ENCODE measurements at places on chromosomes 12 and 14.

DNA sequence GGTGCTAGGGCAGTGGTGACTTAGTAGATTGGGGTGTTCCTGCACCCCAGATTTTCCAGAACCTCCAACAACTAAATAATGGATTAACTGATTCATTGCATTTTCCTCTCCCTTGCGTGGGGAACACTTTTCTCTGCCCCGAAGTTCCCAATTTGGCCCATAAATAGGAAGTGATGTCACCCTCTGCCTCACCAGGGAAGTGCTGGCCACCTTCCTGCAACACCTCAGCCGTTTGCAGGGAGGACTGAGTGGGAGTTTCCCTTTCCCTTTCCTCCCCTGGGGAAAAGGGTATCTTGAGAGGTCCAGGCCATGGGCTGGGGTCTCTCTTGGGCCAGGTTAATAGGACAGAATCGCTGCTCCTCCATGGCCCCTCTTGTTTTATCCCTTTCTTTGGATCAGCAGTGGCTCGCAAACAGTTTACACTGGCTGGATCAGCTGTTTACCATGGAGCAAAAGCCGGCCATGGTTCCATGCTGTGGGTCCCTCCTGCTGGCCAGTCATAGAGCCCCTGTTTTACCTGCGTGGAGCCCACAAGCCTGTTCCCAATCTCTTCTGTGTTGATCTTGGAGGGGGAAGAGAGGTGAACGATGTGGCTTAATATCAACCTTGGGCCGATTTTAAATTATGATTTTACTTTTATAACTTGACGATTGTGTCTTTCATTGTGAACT lies 91.6 kb upstream of the VRK1 start:
- no peak for DNase-seq

DNA sequence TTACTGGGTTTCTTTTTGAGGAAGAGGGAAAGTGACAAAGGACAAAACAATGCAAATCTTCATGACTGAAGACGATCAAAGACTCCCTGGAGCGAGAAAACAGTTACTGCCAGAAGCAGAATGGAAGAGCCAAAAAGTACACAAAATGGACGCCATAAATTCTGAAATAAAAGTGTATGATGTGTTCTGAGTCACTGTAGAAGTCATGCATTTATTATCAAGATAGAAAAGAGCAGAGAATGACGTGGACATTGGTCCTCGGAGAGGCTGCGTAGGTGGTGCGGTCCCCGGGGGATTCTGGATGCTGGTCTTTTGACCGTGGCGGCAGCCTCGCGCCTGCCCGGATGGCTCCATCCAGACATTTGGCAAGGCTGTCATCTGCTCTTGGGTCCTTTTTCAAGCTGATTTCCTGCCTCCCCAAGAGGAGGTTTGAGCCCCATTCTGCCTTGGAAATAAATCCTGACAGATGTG lies 52.8 kb downstream of the C14orf132 start:
- DNase-seq: no peak

DNA sequence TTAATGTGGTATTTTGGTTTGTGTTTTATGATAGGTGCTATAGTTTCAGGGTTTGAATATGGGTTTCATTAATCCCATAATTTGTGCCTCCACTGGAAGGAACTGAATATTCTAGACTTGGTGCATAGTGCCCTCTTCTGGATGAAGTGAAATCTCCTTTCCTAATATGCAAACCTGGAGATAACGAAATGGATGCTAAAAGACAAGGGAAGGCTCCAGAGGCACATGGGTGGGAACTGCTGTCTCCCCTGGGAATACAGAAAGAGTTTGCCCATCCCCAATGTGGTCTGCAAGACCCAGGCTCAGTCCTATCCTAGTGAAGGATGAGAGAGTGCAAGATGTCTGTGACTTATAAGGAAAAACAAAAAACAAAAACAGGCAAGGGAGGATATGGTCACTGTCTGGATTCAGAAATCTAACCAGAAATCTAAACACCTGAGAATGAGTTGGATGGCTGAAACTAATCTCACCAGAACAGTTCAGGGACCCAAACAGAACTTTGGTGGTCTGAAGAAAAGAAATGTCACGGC lies 142.3 kb upstream of the TMPO start:
- no peak for DNase-seq

DNA sequence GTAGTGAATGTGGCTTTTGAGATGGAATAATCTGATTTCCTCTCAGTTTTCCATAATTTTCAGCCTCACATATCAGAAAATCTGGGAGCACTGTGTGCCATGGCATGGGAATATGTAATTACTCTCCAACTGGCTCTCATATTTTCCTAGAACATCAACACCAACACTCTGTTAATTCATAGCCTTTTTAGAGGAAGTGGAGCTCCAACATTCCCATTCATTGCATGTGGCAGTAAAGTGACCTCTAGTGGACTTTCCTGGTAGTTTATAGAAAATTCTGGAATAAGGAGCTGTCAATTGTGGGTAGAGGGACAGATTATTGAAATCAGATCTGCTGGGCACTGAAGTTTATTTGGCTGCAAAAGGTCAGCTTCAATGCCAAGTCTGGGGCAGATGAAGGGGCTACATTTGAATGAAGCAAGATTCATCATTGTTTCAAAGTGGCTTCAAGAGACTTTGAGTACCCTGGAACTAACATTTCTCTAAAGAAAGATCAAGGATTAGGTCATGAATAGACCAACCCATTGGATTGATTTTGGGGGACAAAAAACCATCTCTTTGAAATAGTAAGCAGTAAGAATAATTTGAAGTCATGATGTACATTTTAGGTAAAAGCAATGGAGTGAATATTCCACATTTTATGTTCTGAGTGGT lies 23.6 kb upstream of the USP44 start:
- no peak for DNase-seq

DNA sequence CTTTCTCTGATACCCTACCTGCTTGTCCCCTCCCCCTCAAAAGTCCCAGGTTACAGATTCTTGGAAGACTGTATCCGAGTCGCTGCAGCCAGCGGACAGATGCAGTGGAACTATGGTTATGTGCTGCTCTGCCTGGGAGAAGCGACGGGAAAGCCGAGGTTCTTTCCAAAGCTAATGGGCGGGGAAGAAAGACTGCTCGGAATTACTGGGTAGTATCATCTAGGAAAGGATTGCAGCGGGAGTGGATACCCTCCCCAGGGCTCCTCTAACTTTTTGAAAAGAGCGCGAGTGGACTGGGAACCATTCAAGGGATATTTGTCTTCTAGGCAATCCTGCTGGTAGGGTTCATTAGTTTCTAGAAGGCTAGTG lies 1.4 kb downstream of the PTHLH start:
- DNase-seq: no peak

GRCh38 chr12:70006619-70006973 lies 181.6 kb downstream of the MYRFL start:
- no peak for DNase-seq

GRCh38 chr14:100893228-100893601 lies 10.3 kb downstream of the RTL1 start:
- no peak for DNase-seq

DNA sequence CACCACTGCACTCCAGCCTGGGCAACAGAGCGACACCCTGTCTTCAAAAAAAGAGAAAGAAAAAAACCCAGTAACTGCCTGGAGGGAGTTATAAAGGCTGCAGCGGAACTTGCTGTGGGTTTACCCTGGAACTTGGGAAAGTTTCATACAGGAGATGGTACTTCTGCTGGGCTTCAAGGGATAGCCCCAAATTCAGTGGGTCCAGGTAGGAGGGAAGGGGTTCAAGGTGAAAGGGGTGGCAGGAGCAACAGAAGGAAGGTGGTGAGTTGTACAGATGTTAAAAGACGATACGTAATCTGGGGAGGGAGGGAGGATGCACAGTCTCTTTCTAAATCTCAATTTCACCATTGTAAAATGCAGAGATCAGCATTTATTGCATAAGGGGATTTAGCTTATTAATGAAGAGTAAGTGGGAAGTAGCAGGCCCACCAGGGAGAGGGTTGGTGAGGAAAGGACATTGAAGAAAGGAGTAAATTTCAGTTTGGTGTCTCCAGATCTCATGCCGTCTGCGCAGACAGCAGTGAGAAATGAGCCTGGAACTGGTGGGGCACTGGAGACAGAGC lies 8.5 kb upstream of the GAS2L3 start:
- no peak for DNase-seq
